Fibroblast of the aortic adventitia (primary cell): ENCODE measurements at places on chromosomes 7 and 10.

DNA sequence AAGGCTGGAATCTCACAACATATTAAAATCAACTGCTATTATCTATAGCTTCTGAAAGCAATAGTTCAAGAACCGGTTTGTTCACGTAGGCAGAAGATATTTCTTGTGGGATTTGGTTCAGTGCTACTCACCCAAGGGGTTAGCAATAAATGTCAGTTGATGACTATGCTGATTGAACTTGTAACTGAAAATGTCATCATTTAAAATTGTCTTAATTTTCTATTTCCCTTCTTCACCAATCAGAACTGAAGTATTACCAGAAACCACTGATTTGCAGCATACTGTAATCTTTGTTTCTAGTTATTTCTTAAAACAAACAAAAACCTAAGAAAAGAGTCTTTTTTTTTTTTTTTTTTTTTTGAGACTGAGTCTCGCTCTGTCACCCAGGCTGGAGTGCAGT, 46.1 kb downstream of the CPEB3 start:
- DNase-seq: no peak

DNA sequence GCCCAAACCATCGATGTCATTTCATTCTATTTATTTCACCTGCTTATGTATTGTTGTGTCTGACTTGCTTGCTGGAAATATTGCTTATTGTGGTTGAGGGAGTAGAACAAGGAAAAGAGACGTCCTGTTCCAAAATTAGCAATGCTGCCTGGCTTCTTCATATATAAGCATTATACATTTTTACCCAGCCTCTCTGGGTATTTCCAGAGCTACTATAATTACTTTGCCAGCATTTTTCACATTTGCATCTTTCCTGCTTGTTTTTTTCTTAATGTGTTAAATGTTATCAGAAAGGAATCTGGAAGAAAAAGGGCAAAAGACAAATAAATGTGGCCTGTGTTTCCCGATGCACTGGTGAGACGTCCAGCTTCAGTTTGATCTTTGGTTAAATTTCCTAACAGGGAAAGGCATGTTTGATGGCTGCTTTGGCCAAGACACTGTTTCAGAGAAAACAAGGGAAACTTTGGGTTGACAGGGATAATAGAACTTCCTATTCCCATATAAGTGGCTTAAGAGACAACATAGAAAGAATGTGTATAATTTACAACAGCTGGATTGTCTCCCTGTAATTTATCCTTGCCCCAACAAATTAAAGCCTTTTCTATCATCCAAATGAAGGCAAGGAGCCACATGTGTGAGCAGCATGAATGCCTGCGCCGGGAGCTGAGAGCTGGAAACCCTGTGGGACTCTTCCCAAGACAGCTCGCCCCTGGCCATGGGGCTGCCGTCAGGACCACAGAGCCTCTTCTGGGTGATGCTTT, 671.1 kb upstream of the CELF2 start:
- DNase-seq: no peak

- peak; percentile 65 for DNase-seq
Measured at GRCh38 chr7:105655067-105655466, 73.8 kb upstream of the EFCAB10 start.

GRCh38 chr7:4067476-4067760, 614.7 kb upstream of the FOXK1 start:
- no peak for DNase-seq

GRCh38 chr7:138449580-138449979, 10.5 kb upstream of the TRIM24 start:
- no peak for DNase-seq

DNA sequence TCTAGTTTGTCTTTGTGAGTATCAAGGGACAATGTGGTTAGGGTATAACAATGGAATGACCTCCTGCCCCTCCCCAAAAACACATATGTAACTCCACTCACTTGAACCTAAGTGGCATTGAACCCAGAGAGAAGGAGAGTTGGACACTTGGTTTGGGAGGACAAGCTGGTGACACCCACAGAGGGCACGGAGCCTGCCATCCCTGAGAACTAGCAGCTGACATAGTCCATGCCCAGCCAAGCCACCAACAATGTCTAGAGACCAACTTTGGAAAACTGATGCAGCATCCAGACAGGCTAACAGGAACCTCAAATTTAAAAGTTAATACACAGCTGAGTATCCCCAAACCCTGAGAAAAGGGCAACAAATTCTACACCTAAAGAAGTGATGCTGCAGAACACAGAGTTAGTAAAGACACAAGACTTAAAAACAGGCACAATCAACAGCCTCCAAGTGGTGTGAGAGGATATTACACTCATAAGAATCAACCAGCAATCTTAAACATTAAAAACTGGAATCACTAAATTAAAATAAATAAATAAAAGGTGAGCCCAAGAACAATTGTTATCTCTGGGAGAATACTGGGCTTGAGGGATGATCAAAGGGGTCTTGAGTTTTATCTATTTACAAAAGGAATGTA, 27.2 kb downstream of the NUDCD3 start:
- peak; percentile 39 for DNase-seq

- DNase-seq: no peak
Measured at GRCh38 chr7:157961731-157962457, 625.1 kb downstream of the DNAJB6 start.

DNA sequence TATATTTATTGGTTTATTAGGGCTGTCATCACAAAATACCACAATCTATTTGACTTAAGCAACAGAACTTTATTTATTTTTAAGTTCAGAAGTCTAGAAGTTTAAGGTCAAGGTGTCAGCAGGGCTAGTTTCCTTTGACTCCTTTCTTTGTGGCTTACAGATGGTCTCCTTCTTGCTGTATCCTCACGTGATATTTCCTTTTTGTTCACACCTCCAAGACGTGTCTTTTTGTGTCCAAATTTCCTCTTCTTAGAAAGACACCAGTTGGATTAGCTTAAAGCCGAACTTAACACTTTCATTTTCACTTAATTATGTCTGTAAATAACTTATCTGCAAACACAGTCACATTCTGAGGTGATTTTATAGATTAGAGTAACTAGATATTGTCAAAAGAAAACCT, 631.4 kb upstream of the POT1 start:
- DNase-seq: no peak

DNA sequence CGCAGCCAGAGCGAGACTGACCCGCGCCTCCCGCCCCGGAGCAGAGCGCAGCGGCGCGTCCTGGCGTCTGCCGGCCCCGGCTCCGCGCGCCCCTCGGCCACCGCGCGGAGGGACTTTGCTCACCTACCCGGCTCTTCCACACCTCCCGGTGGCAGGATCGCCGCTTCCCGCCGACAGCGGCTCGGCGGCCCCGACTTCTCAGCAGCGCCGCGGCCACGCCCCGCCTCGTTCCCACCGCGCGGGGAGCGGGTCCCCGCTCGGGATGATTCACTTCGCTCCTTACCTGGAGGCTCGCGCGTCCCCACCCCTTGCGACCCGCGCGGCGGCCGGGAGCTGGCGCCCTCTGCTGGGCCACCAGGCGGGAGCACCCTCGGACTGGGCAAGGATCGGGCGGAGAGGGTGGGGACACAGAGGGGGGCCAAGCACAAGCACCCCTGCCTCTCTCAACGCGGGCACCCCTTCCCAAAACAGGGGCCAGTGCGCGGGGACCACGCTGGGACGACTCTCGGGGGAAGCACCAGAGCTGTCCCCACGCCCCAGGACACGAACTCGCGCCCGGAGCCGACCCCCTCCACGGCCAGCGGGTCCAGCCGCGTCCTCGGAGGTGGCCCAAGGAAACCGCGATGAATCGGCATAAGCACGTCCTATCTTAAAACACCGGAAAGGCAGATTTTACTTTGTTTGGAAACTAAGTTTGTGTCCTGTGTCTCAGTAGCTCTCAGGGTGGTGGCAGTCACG, 101.0 kb upstream of the SVIL start:
- peak; percentile 66 for DNase-seq

DNA sequence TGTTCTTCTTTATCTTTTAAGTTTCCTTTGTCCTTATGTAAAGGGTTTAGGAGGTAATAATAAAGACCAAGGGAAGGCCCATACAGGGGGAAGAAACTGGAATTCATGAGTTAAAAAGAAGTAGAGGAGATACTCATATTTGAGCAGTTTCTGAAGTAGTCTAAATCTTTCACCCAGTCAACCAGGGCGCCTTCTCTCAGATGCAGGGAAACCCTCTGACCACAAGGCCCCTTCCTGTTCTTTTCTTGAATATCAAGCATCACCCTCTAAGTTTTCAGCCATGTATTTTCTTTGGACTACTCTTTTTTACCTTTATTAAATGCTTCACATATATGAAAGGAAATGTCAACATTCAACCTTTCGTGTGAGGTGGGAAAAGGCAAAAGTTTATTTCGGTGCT, 630.8 kb downstream of the SUGCT start:
- no peak for DNase-seq

DNA sequence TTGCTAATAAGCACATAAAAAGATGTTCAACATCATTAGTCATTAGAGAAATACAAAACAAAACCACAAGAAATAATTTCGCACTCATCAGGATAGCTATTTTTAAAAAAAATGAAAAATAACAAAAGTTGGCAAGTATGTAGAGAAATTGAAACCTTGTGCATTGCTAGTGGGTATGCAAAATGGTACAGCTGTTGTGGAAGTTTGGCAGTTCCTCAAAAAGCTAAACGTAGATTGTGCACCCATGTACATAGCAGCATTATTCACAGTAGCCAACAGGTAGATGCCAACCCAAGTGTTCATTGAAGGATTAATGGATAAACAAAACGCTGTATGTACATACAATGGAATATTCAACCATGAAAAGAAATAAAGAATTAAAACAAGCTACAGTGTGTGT, 35.3 kb upstream of the STARD3NL start:
- DNase-seq: no peak

GRCh38 chr7:39919646-39920045, 30.4 kb upstream of the CDK13 start:
- DNase-seq: no peak

- DNase-seq: peak; percentile 80
Measured at GRCh38 chr7:20013536-20013935, 203.6 kb downstream of the MACC1 start.

- peak; percentile 87 for DNase-seq
Measured at GRCh38 chr10:99711129-99711719, 20.7 kb downstream of the COX15 start.

GRCh38 chr10:126846959-126847358, 58.3 kb upstream of the DOCK1 start:
- no peak for DNase-seq

GRCh38 chr7:70923181-70923845, 208.6 kb upstream of the GALNT17 start:
- DNase-seq: no peak

GRCh38 chr7:94591176-94591575, 64.8 kb downstream of the SGCE start:
- DNase-seq: no peak

DNA sequence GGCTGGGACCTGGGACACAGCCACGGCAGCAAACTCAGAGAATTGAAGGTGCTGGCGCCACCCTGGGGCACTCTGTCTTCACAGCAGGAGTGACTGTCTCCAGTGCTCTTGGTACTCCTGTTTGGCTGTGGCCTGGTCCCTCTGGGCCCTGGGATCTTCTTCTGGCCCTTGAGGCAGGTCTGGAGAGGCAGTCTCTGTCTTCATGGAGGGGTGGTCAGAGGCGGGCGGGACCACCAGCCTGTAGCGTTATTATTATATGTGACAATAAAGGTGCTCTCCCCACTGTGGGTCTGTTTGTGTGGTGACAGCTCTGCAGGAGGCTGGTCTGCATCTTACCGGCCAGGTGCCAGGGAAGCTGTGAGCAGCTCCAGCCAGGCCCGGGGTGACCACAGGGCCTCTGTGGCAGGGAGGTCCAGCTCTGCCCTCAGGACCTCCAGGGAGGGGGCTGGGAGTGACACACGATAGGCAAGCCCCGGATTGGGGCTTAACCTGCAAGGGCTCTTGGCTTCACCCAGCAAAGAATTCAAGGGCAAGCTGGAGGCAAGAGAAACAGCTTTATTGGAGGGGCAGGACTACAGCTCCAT, 70.3 kb downstream of the MYL10 start:
- DNase-seq: no peak

DNA sequence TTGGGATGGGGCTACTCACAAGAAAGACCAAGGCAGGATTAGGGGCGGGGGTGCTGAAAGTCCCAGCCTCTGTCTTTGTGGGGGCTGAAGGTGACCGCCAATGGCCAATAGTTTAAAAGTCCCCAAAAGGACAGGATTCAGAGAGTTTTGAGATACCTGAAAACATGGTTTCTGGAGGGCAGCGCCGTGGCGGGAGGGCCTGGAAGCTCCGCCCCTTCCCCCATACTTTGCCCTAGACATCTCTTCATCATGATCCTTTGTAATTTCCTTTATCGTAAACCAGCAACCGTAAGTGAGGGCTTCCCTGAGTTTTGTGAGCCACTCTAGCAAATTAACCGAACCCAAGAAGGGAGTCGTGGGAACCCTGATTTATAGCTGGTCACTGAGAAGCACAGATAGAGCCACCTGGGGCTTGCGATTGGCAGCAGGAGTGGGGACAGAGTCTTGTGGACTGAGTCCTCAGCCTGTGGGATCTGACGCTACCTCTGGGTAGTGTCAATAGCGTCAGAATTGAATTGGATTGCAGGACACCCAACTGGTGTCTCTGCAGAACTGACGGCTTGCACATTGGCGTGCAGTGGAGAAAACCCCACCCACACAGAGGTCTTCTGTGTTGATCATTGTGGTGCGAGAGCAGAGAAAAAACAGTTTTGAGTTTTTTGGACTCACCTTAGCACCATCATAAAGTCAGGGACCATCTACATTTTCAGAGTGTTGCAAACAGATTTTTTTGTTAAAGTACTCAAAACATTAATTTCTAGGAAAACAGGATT, 169.3 kb downstream of the USP6NL start:
- DNase-seq: no peak

DNA sequence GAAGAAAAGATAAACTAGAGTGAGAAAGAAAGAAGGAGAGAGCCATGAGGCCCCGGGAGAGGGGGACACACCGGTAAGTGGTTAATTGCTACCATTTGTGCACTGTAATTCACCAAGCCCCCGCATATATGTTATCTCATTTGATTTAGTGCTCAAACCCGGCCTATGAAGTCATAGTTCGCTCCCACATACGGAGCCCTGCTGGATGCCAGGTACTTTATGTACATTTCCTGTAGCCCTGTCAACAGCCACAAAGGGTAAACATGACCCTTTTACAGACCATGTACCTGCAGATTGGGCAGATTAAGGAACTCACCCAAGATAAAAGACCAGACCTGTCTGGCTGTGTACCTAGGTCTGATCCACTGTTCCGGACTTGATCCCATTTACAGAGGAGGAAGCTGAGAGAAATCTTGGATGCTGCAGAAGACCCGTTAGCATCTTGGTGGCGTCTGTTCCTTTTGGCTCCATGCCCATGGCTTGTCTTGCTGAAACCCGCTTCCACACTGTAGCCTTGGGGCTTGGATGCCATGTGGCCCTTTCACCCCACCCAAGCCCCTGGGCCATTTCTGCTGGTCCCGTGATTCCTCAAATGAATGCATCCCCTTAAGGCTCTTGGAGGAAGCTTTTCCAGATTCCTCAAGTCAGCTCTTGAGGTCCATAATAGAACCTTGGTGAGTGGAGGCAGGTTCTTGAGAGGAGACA, 32.3 kb downstream of the FAM241B start:
- DNase-seq: no peak

DNA sequence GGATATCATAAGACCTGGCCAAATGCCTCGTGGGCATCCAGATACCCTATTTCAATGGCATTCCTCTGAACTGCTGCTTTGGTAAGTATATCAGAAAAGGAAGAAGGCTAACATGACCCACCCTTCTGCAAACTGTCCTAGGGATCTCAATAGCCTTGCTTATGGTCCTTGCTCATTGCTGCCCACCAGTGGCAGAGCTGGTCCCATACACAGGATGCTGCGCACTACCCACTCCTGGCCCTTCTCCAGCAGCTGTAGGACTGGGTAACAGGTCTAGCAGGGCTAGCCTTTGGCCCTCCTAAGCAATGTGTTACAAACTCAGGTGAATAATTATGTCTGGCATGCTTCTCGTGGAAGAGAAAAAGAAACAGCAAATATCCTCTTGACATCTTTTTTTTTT, 72.5 kb downstream of the C10orf90 start:
- DNase-seq: peak; percentile 47
